ENCODE measurements at places on chromosomes 2 and 18.

DNA sequence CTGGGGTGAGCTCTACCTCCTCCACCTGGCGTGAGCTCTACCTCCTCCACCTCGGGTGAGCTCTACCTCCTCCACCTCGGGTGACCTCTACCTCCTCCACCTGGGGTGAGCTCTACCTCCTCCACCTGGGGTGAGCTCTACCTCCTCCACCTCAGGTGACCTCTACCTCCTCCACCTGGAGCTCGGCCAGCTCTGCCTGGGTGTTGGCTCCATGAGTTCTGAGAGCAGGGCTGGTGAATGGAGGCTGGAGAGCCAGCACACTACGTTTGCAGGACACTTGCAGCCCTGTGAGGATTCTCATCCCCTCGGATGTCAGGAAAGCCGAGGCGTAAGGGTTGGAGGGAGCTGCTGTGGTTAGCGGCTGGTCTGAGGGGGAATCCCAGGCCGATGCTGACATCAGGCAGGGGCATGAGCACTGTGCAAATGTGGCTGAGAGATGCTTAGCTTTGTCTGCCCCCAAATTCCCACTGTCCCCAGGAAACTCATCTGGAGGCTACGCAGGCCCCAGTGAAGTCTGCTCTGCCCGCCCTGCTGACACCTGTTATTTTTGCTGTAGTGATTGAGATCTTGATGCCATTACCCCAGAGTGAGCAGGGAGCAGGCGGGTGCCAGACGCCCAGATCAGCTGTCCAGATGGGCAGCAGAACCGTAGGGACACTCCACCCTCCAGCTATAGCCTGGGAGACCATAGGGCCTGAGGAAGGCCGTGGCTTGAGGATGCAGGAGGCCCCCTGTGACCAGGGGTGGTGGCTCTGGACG is 3.3 kb downstream of the CROCC2 start:
- DNase-seq, result no peak

DNA sequence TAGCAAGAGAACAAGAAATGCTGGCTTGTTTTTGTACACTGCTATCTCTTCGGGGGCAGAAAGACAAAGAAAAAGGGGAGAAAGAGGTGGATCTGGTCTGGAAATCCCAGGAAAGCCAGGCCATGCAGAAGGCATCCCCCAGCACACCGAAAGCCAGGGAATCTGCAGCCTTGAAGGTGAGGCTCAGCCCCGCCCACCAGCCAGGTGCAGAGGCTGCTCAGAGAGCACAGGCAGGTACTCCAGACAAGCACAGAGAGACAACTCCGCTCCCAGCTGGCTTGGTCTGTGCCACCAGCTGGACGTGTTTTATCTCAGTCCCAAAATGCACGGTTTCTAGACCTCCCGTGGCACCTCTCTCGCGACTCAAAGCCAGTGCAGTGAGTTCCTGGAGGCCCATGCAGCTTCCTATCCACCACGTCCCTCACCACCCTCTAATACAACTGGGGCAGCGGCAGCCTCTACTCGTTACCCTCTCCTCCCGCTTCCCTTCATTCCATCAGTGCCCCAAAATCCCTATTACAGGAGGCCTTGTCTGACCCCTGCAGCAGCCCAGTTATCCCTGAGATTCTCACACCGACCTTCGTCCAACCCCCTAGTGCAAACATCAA is 62.8 kb downstream of the HDAC4 start:
- DNase-seq, result no peak

DNA sequence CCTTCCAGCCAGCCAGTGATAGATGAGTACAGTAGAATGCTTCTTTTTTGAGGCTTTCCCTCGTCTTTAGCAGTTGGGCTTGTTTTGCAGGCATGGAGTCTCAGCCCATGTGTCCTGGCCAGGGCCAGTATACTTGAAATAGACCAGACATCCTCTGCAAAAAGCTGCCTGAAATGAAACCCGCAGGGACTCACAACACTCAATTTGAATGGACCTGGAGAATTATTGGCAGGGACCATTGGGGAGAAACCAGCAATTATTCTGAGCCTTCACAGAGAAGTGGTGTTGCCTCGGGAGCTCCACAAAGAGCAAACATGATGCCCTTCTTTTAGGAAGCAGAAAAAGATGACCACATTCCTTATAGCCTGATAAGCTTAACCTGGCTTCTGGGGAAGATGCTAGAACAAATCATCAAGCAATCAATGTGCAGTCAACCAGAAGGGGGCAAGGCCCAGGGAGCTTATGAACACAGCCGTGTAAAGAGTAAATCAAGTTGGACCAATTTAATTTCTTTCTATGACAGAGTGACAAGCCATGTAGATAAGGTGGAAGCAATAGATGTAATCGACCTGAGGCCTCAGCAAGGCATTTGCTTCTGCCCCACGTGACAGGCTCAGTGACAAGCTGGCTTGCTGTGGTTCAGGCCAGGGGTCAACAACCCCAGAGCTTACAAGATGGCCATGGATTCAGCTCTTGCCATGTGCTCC is 42.1 kb downstream of the BOD1L2 start:
- DNase-seq, result no peak

DNA sequence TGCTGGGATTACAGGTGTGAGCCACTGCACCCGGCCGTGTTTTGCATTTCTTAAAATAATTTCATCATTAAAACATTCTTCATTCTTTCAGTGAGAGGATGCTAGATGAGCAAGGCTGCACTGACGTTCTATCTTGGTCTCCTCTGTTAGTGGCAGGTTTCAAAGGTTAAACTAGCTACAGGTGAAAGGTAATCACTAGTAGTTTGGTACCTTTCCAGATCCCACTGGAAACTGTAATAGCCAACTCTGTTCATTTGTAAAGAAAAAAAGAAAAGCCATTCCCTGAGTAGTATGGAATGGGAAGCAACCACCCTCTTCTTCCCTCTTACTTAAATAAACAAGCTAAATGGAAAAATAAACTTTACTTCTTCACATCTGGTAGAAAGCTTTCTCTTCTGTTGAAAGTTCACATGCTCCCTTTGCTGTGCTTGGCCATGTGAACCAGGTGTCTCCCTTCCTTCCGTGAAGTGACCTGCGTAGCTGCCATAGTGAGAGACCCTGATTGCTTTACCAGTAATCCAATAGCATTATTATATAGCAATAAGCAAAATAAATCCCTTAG is 94.0 kb downstream of the GREB1L start:
- no peak for DNase-seq

- no peak for DNase-seq
Observed at GRCh38 chr2:213934560-213934959, 476.3 kb upstream of the VWC2L start.
